Erythroblast (primary cell): ENCODE measurements at places on chromosomes 1 and 21.

DNA sequence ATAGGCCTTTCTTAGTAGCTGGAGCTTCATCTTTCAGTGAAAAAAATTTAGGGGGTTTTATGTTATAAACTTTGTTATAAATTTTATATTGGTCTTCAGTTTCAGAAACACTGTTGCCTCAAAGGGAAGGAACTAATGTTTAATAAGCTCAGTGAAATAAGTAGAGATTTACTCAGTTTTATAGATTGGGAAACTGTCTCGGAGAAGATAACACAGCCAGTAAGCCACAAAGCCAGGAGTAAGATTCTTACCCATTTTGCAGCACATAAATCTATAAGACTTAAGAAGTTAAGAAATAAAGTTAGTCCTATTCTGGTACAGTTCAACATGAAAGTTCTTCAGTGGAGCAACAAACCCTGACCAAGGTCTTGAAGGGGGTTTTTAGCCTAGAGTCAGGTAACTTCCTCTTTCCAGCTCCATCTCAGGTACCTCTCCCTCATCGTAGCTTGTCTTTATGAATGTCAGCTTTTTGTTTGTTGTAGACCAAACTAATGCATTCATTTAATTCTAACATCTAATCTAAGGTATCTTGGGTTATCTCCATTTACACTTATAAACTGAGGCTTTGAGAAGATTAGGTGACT is 3.3 kb downstream of the KPNA6 start:
- DNase-seq: no peak

GRCh38 chr1:211935448-211935970 is 99.8 kb downstream of the INTS7 start:
- no peak for DNase-seq

- no peak for DNase-seq
Measured at GRCh38 chr1:29364101-29364678, 127.9 kb downstream of the PTPRU start.

DNA sequence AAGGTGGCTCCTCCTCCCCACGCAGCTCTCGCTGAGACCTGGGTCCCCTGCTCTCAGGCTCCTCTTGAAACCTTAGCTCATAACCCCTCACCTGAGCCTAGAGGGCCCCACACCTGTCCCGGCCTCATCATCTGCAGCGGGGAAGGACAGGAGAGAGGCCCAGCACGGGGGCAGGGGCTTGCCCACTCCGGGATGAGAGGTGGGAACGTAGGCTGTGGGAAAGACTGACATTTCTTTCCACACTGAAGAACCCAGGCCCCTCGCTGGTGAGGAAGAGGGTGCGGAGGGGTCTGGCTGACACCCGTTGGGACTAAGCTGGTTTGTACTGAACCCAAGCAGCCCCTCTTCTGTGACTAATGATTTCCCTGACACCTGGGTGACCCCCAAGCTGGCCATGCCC is 14.0 kb upstream of the NES start:
- no peak for DNase-seq

- DNase-seq: no peak
Measured at GRCh38 chr1:217861658-217862057, 230.5 kb downstream of the SPATA17 start.

DNA sequence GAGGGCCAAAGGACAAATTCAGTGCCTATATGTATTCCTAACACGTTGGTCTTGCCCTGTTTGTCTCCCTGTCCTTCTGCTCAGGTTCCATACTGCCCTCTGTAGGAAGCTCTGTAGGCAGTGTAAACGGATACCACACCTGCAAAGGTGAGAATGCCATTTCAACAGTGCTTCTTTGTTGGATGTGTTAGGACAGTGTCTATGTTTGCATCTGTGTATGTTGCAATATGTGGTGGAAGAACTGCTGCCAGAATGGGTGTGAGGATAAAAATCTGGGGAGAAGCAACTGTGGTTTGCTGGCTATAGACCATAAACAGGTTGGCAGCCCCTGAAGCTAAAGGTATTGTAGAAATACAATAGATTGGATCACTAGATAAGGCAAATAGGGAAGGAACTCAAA is 113.1 kb upstream of the BMP8A start:
- no peak for DNase-seq
